Peyer's patch (tissue), 4 donors: ENCODE measurements at places on chromosomes 7 and 10. TPM values are rescaled to one million over a fixed set of nuclear protein-coding genes. Genes with fewer than 3 reads are reported as not detected.

- DNase-seq: no peak
These were observed 6.4 kb downstream of the NEBL start for GRCh38 chr10:20890491-20891337.

- DNase-seq: peak; percentile 49
These were observed 81.0 kb downstream of the PPP1R3C start for GRCh38 chr10:91551856-91552255.

DNA sequence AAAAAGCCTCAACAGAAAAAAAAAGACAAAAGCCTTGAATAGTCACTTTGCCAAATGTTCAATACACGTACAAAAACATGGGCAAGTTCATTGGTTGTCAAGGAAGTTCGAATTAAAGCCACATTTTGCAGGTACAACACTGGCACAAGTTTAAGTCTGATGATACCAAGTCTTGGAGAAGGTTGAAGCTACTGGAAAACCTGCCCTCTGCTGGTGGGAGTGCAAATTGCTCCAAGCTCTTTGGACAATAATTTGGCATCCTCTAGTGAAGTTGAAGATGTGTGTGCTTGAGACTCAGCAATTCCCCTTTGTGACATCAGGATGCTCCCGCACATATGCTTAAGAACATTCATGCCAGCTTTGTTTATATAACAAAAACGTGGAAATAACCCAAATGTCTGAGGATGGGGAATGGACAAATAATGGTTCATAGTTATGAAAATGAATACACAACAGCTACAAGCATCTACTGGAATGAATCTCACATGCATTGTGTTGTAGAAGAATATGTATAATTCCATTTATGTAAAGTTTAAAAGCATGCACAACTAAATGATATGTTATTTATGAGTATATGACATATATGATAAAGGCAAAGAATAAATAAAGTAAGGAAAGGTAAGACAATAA lies 120.0 kb upstream of the PLPP4 start:
- peak; percentile 75 for DNase-seq

The ZNF804B gene
- total RNA-seq: not detected
